ENCODE measurements at places on chromosomes 6 and 20.

DNA sequence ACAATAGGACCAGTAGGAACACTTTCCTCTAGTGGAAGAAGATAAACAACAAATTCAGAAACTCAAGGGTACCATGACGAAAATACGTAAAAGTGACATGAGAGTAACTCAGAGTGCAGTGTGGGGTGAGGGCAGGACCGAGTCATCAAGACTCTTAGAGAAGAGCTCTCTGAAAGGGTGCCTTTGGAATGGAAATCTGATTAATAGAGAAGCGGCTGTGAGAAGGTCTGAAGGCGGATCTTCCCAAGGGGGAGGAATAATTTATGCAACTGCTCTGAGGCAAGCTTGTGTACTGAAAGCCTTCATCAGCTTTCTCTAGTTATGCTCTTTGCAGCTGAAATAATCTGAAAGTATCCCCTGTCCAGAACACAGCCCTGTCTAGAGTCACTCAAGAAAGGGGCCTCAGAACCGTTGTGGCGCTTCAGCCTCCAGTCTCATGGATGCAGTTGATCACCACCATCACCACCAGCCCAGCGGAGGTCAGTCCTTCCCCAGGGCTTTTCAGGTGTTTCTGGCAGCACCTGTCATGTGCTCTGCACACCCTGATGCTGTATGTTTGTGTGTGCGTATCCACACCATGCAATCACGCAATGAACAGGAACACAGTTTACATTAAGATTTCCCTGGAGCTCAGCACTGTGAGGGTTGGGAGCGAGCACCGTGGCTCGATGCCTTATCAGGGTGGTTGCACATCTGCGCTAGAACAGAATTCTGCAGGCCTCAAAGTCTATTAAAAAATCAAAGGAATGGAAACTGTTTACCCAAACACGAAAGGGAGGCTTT is 396.5 kb downstream of the SMOC2 start:
- no peak for DNase-seq

DNA sequence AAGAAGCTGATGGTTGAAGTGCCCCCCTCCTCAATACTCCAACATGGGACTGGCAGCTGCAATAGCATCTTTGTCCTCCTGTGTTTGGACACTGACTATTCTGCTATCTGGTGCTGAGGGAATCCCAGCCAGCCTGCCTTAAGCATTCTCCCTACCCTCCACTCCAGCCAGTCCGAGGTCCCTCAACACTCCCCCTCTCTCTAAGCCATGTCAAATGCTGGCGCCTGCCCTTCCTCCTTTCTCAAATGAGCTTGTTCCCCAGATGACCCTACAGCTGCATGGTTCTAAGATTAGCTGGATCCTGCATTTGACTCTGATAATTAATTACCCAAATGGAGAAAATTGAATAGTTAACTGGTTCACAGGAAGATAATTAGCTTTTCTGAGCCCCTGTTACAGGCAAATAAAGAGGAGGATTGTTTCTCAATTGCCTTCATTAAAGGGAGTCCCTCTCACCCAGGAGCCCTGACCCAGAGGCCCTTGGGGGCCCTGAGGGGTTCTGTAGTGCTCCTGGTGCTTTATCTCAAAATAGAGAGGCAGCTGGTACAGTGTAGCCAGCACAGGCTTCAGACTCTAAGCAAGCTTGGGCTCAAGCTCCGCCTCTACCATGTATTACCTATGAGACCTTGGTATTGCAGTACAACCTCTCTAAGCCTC is 37.9 kb upstream of the CHD6 start:
- DNase-seq, result no peak

DNA sequence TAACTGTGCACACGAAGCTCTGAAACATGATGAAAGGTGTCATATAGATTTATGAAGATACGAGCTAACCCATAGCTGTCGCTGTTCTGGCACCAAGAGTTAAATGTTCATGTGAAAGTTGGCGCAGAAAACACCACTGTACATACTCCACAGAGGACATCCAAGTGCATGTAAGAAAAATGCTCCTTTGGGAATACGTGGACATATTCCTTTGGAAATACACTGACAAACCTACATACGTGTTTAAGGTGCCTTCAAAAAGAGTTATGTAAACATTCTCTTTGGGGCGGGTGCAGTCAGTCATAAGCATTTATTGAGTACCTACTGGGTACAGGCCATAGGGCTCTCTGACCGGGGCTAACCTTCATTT is 723 bp upstream of the ARID1B start:
- peak; percentile 45 for DNase-seq

GRCh38 chr20:18388860-18389259 is 78.0 kb downstream of the DZANK1 start:
- no peak for DNase-seq

DNA sequence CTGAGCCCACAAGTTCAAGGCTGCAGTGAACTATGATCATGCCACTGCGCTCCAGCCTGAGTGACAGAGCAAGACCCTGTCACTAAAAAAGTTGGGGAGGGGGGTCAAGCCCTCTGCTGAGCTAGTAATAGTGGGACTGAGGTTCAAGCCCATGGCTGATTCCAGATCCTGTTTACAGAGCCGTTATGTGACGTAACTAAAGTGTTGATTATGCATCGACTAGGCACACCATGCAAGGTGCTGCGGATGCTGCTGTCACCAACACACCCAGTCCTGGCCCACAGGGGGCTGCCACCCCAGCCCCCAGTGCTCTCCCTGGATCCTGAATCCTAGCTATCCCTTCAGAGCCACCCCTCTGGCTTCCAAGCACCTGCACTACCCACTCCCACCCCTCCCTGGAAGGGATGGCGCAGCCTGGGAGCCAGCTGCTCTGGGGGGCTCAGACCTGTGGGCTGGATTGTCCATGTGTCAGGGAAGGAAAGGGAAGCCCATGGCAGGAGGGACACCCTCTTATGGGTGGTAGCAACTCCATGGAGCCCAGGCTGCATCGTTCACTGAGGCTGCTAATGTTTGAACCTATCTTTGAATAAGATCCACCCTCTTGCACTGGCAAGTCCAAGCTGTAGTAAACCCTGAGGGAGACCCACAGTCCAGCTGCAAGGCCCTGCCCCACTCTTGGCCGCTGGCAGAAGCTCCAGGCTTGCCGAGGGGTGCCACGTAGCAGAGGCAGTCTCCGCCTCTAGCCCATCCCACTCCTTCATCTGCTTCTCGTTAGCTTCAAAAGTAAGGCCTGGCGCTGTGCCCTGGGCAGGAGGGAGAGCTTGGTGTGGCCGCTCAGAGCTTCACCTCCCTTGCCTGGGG is 95.0 kb downstream of the SNX5 start:
- no peak for DNase-seq
